ENCODE measurements at places on chromosomes 11 and 22.

DNA sequence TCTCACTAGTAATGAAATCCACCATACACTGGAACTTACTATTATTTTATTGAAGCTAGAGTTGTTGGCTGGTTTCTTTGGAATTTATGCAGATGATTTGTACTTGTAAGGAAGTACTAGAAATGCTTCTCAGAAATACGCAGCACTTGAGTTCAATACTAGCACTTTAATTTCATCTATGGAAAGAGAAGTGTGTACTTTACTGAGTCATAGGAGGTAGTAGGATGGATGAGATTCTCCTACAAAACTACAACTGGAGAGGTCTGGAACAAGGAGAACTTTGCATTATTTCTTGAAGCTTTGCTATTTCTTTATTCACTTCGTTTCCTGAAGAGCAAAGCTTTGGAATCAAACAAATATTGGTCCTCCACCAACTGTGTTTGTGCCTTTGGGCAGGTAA is 44.1 kb upstream of the CCDC90B start:
- DNase-seq: no peak

GRCh38 chr22:32617271-32617670 is 142.7 kb downstream of the FBXO7 start:
- no peak for DNase-seq

DNA sequence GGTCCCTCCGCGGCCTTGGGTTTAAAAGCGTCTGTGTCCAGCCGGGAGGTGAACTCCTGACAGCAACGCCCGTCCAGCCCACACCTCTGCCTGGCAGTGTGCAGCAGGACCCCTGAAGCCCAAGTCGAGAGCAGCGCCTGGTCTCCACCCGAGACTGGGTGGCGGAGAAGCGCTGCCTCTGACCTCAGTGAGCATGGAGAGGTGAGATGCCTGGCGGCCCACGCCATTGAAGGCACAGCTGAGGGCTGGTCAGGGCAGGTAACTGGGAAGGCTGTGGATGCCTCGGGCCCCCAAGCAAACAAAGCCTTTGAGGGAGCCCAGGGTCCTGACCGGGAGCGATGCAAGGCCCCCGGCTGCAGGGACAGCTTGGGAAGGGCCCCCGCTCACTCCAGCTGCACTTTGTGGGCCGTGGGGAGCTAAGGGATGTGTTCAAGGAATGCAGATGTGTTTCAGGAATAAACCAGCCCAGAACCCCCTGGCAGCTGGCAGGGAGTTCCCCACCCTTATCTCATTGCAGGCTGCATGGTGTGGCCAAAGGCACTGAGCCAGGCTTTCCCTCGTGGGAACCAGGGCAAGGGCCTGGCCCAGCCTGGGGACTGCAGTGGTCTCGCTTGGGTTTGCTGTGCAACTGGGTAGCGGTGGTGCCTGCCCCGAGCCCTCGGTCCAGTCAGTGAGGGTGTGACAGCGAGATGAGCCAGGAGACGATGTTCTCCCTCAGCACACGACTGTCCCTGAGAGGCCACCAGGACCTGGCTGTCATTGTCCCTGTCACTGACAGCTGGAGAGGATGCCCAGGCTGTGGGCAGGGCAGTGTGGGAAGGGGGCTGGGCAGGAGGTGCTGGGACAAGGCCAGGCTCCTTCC is 92.5 kb downstream of the WNT7B start:
- DNase-seq: no peak

DNA sequence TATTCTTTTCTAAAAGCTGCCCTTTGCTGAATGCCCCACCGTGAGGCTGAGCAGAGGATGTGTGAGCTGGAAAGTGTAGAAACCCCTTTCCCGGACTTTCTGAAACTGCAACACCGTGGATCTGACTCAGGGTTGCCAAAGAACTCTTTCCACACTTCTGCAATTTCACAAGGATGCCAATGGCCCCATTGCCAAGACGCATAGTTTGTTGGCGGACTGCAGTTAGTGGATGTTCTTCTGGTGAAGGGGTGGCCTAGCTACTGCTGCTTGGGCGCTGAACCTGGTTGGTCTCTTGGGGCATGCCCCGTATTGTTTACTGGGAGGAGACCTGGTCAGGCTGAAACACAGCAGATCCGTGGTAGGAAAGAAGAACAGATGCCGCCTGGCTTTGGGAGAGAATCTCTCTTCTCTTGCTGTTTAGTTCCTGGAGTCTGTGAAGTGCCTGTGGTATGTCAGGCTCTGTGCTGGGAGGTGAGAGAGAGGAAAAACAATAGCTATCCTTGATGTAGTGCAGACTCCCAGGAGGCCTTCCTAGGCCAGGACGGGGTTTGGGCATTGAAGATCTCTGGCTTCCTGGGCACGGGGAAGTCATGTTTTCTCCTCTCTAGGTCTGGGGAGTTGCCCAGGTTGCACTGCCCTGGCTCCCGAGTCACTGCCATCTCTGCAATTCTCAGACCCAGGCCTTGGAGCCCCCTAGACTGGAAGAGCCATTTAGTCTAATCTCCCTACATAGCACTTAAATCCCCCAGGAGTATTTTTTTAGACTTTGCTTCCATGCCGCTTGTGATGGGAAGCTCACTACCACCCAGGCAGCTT is 26.9 kb downstream of the CD82 start:
- DNase-seq: no peak

DNA sequence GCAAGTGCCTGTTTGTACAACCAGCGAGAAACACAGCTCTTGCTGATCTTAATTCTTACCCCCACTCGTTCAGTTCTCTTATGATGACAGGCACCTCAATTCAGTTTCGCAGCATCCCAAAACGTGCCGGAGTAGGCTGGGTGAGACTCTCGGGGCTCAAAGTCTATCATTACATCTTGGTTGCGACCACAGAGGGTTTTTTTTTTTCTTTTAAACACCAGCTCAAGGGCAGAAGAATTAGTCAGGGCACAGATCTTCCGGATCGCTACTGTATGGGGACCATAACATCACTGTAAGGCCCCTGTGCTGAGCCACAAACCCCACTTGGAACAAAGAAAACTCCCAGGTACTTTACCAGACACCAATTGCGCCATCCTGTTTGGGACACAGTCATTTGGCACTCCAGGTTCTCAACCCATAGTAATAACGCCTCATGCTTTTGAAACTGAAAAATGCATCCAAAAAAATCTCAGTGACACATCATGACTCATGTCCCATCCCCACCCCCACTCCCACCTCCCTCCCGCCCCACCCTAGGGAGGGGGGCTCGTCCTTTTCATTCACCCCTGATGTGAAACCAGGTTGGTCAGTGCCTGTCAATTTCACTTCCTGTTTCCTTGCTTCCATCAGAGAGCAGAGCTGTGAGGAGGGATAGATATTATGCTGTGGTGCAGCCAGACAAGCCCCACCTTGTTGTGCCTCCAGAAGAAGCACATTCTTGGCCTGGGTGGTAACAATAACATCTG is 41.0 kb upstream of the CD5 start:
- DNase-seq: peak; percentile 86

DNA sequence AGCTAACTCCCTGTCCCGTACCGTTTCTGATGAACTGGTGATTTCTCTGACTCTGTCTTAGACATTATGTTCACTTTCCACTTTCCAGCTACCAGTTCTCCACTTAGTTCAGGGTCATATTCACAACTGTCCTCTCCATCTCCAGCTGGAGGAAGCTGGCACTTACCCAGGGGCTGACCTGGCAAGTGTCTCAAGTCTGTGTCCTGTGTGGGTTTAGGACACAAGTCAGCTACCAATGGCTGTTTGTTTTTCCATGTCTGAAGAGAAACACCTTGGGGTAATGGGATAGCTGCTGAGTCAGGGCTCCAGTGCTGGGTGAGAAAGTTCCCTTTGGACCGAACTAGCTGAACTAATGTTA is 134.4 kb downstream of the CSNK2A3 start:
- no peak for DNase-seq

- peak; percentile 36 for DNase-seq
Observed at GRCh38 chr22:43481568-43482317, 69.9 kb downstream of the MPPED1 start.

DNA sequence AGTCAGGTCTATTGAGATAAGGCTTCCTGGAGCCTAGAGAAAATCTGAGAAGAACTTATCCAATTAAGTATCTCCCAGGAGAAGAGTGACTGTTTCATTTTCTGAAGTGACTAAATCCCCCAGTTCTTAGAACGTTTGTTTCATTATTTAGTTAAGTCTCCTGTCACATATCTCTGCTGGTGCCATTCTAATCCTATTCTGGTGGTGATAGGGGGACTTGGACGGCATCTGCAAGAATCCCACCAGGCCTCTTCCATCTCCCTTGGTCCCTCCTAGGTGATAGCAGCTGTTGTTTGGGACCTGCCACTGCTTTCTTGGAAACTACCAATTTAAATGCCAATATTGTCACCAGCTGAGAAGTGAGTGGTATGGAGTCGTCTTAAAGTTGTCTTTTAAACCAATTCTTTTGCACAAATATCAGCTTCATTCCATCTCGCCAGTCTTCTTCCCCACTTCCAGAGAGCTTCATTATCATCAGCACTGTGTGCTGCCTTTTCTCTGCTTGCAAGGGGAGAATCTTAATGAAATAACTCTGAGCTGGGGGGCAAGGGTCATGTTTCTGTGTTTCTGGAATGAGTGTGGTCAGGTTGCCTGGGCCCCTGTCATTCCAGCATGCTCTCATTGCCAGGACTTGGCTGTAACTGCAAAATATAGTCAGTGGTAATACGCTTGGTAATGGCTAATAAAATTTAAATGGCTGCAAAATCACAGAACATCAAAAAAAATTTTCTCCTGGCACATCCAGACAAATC is 104.8 kb downstream of the LDLRAD3 start:
- DNase-seq: no peak

DNA sequence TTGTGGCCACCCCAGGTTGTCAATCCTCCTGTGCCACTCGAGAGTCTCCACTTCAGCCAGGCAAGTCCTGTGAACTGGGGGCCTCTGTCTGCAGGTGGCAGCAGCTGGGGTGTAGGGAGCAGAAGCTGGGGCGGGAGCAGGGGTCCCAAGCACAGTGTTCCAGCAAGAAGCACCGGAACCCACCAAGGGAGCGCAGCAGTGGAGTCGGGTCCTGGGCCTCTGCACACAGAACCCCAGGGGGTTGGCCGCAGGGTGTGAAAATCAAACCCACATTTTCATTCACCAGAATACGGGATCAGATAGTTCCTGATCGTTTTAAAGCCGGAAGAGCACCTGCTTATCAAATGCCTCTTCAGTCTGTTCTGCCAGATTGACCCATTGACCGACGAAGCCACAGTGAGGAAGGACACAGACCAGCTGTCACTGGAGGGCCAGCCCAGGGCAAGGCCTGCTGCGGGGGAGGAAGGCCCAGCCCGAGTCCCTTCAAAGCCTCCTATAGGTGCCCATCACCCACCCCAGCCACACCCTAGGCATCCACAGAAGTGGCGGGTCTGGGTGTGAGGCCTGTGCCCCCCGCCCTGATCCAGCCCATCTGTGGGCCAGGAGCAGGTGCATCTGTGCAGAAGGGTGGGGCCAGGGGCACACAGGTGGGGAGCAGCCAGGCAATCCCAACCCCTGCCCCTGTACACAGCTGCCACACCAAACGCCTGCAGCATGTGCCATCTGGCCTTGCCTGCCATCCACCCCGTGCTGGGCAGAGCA is 34.1 kb downstream of the RSPH14 start:
- DNase-seq: no peak

DNA sequence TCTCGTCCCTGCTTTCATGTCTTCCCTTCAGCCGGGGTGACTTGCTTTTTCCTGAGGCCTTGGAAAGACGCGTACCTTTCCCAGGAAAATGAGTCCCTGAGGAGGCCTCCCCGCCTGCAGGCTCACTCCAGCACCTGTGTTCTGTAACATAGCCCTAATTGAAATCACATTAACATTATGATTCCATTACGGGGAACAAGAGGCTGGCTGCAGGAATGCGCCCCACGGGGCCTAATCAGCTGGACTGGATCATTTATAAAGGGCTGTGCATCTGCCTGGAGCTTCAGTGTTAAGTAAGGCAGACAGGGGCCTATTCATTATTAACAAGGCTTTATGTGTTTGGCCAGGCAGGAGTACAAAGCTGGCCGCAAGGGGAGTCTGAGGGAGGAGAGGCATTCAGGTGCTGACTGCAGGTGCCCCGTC is 41.9 kb upstream of the TSPAN18 start:
- no peak for DNase-seq

- no peak for DNase-seq
Observed at GRCh38 chr11:1219446-1219833, 3.4 kb upstream of the MUC5B start.

DNA sequence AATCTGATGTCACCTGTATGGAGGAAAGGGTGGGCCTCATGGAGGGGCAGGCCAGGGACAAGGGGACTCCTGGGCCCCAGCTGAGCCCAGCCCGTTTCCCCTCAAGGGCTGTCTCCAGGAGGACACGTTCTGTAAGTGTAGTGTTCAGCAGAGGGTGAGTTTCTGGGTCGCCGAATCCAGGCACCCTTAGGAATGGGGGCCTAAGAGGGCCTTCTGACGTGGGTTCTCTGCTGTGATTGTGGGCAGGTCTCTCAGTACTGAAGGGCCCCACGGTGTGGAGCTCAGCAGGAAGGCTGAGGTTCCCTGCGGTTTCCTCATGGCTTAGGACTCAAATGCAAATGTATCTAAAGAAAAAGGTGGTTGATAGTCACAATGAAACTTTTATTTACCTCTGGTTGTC is 6.5 kb downstream of the PTDSS2 start:
- peak; percentile 59 for DNase-seq

DNA sequence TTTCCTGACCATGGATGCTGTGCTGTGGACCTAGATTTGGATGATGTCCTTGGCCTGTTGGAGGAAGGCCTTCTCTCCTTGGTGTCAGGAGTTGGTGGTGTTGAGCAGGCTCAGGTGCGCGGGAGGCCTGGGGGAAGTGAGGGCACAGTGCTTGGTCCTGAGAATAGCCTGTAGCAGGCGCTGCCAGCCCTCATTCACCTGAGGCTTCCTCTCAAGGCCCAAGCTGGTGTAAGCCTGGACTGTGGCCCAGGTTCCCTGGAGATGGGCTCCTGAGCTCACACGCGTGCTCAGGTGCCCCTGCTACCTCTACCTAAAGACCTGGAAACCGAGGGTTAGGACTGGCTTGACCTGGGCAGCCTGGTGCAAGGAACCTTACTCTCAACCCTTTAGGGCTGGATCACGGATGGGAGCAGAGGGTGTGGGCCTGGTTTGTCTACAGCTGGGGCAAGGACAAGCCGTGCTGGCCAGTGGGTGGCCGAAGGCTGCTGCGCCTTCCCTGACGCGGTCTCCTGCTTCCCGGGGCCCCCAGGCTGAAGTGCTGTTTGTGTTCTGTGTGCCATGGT is 7.8 kb upstream of the GRAMD4 start:
- no peak for DNase-seq

DNA sequence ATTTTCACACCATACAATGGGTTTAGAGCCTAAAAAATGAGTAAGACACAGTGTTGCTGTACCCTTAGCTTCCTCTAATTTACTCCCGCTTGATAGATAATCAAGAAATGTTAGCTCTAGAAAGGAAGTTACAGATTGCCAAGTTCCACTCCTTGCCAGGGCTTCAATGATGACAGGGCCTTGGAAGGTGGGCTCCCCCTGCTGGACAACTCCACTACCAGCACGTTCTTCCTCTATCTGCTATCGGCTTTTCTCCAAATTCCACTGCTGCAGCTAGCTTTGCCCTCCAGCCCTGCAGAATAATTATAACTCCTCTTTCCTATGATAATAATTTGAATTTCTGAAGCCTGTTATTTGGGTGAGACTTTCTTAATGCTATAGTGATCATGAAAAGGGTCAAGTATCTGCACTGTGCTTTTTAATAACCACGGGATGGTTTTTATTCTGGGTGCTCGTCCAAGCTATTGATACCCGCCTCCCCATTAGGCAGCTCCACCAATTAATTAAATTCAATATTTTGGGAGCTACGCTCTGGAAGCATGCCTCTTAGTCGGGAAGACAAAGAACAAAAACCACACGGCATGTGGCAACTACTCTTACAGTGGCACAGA is 9.0 kb downstream of the SYN3 start:
- DNase-seq: peak; percentile 78
